RKO (cell line): ENCODE measurements at places on chromosomes 12 and 14.

- DNase-seq = no peak
These were observed 497.7 kb upstream of the RPL10L start for GRCh38 chr14:47149326-47149725.

GRCh38 chr12:12777092-12777491 lies 8.4 kb upstream of the APOLD1 start:
- DNase-seq = no peak

DNA sequence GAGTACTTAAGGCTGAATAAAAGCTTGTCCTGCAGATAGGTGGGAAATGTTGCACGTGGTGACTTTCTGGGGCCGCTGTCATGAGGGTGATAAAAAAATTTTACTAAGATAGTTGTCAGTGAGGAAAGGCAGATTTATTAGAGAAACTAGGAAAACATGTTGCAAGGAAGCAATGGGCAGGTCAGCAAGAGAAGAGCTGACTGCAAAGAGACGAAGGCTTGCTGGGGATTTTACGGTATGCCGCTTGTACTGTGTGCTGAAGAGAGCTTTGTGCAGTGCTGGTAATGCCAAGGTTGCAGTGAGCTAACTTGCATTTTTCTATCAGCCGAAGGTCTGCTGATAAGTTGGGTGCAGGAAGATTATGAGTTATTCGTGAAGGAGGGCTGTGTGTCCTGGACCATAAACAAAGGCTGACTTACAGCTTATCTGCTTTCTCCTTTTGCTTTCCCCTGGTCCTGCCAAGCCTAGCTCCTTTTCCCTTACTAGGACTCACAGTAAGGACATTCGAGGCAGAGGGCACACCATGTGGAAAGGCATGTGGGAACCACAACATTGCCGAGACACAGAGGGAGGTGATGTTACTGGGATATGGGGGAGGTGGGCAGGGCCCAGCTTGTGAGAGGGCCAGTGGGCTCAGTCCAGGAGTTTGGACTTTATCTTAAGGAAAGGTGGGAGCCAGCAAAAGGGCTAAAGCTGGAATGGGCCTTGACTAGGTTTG lies 7.4 kb upstream of the CCDC88C start:
- no peak for DNase-seq

DNA sequence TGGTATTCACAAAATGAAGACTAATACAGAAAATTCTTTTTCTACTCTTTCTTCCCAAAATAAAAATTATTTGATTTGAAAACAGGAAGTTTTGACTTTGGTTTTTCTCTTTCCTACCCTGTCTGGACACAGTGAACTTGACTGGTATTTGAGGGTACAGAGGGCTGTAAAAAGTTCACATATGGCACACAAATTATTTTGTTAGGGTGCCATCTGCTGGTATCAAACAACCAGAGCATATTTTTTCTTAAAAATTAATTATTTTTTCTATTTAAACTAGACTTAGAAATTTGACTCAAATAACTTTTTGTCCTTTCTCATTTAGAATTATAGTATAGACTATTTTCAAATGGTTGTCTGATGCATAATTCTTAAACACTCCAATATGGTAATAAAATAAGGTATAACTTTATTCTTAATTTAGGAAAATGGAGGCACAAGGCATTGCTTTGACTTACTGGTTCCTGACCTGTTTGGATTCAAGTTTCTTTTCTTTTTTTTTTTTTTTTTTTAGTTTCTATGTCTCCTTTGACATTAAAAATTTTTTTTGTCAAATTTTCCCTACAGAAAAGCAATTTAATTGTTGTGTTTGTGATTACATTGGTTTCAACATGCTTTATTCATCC lies 390.6 kb downstream of the PRKD1 start:
- peak; percentile 36 for DNase-seq

DNA sequence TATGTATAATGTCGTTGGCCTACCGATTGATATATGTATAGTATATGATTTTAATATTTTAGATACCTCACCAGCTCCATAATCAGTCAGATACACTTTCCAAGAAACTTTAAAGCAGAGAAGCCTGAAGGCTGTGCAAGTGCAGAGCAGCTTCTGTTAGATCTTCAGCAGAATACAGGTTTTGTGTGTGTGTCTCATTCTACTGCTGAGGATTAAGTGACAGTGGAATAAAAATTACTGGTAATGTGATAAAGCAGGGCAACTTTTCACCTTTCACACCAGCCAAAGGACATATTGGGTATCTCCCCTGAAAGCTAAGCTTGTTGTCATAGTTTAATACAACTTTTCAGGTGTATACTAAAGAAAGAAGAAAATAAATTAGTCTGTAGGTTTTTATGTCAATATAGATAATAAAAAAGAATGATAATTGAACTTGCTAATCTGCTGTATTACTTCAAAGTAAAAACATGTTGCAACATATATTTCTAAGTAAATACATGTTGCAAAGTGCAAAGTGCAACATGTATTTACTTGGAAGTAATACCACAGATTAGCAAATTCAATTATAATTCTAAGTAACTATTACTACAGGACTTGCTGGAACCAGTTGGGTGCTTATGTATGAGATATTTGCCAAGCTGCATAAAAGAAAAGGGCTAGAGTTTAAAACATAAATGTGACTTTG lies 128.3 kb downstream of the SLC16A7 start:
- no peak for DNase-seq

DNA sequence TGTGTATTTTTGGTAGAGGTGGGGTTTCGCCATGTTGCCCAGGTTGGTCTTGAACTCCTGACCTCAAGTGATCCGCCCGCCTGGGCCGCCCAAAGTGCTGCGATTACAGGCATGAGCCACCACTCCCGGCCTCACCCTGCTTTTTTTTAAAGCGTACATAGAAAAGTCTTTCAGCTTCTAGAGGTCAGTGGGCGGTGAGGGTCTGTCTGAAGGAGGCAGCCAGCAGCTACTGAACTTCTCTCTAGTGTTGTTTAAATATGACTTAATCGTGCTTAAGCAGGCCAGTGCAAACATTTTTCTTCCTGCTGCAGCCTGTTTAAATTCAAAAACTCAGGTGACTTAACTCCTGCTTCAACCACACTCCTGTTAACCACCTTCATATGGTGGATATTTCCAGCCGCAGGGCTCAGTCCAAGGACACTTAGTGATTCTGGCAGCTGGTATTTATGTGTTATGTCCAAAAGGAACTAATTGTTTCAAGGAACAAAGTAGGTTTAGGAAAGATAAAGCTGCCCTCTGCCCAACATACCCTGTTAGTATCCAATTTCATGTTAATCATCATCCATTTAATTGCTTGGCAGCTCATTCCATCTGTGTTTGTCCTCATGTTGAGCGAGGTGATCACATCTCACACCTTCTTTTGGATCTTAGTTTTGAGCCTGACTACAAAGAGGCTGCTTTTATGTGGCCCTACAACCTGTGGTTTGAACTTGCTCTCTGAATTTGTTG lies 2.0 kb downstream of the PRKAB1 start:
- no peak for DNase-seq

DNA sequence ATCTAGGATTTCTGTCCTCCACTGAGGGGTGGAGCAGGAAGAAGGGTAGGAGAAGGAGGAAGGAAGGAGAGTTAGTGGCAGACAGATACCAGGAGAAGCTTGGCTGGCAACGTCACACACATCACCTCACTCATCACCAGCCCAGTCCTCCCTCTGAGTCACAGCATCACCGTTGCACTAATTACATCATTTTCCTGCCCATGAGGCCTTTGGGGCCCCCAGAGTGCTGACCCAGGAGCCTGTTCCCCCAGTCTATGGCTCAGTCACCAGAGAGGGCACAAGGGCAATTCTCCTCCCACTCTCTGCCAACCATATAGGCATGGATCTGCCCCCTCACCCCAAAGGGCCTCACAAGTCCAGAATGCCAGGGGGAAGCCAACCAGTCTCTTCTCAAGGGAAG lies 4.6 kb downstream of the RND1 start:
- peak; percentile 39 for DNase-seq

GRCh38 chr12:65695113-65695865 lies 129.0 kb upstream of the HMGA2 start:
- DNase-seq = peak; percentile 95

- no peak for DNase-seq
These were observed 9.2 kb upstream of the CRIP2 start for GRCh38 chr14:105465209-105466031.

- DNase-seq = no peak
These were observed 31.1 kb downstream of the PITPNM2 start for GRCh38 chr12:123119808-123120207.

DNA sequence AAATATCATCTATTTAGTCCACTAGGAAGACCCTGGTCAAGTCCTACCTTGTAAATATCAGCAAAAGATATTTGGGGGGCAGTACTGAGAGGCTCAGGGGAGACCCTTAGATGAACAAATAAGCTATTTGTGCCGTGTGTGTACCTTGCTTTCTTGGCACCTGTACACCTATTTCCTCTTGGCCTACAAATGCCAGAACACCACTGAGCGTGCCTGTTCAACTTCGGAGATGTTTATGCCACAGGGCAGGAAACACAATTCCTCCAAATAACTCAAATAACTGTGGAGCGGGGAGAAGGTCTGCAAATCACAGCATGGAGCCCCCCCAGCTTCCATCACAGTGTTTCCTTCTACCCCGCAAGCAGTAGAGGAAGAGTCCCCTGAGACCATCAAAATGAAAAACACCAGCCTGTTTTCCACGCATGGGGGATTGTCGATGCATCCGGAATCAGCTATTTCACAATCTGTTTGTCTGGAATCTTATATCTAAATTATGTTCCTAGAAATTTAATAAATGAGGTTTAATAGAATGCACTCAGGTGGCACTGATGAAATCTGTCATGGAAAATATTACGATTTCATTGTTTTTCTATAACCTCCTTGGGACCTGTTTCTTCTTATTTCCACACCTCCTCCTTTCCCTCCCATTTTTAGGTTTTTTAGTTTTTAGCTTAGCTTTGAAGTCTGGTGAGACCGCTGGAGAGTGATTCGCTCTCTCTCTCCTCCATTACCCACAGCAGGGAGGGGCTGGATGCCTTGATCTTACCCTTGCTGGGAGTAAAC lies 254.0 kb upstream of the SRRM4 start:
- DNase-seq = no peak

GRCh38 chr12:110778833-110779577 lies 36.3 kb upstream of the PPP1CC start:
- no peak for DNase-seq

DNA sequence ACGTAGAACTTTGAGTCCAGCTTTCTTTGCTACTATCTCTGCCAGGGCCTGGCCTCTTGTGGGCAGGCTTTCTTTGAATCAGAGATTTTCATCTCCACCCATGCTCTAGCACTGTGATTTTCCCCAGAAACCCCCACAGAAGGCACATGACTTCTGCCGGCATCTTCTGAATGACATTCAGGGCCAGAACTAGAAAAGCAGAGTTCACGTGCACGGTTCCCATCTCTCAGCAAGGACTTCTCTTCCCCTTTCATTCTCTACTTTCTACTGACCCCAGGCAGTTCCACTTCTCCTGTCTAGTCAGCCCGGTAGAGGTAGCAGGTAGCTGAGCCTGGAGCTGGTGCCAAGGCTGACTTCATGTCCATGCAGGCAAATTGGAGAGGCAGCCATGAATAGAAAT lies 26.9 kb downstream of the BATF start:
- no peak for DNase-seq

DNA sequence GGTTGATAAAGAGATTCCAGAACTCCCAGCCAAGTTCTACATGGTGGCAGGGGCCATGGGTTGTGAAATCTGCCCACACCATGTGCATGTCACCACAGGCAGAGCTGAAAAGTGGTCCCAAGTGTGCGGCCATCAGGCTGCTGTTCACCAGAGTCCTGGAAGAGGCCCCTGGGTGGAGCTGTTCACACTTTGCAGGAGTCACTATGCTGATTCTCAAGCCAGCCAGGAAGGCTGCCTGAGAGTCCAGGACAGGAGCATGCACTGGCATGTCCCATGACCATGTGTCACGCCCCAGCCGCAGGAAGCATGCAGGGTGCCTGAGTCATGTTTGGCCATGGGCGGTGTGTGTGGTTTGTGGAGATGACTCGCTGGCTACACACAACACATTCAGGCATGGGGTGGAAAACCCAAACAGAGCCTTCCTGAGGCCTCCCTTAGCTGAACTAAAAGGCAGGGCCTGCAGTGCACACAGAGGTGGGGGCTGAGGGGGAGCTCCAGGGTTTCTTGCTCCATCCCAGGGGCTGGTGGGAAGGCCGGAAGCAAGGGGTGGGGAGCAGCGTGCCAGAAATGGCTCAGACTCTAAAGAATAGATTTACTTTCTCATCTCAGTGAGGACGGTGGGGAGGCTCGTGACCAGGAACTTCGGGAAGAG lies 19.4 kb downstream of the ABCB9 start:
- peak; percentile 98 for DNase-seq

GRCh38 chr14:75753696-75754095 lies 92.7 kb downstream of the TTLL5 start:
- DNase-seq = no peak

DNA sequence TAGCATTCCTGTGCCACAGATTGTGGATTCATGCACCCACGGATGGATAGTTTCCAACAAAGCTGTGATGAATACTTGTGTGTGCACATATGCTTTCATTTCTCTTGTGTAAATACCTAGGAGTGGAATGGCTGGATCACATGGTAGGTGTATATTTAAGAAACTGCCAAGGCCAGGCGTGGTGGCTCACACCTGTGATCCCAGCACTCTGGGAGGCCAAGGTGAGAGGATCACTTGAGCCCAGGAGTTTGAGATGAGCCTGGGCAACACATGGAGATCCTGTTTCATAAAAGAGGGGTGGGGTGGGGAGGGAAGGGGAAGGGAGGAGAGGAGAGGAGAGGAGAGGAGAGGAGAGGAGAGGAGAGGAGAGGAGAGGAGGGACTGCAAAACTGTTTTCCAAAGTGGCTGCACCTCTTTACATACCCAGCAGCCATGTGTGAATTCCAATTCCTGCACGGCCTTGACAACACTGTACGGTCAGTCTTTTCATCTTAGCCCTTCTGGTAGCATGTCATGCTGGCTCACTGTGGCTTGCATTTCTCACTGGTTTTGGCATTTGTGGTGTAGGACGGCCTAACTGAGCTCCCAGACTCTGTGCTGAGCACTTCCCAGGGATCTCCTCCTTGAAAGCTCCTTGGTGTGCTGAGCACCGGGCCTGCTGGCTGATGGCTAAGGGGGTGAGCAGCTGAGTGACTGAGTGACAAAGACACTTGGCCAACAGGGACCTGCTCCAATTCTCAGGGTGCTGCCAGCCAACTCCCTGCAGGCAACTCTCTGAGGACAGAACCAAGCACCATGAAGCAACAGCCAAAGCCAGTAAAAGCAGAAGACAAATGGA lies 27.9 kb downstream of the SYNE3 start:
- no peak for DNase-seq

- DNase-seq = peak; percentile 1
These were observed 82.6 kb upstream of the GTF2A1 start for GRCh38 chr14:81303258-81303935.
